ENCODE measurements at places on chromosomes 1 and 21.

- DNase-seq, result no peak
- H3K36me3 ChIP-seq, result no peaks in the 10 kb centered on the region
- H3K4me3 ChIP-seq, result no peak overlapping the region
- H3K4me1 ChIP-seq, result peaks cover 26% of the 10 kb centered on the region
- H3K27me3 ChIP-seq, result no peaks in the 10 kb centered on the region
- H3K27ac ChIP-seq, result no peak overlapping the region
These were observed 34.5 kb upstream of the CD1D start for GRCh38 chr1:158146165-158146564.

GRCh38 chr1:61097317-61097716, 15.0 kb downstream of the NFIA start:
- peaks cover 7% of the 10 kb centered on the region for H3K27me3 ChIP-seq
- H3K4me1 ChIP-seq, result peaks cover 25% of the 10 kb centered on the region
- no peak for DNase-seq
- H3K36me3 ChIP-seq, result no peaks in the 10 kb centered on the region
- no peak overlapping the region for H3K27ac ChIP-seq
- H3K4me3 ChIP-seq, result no peak overlapping the region

GRCh38 chr1:13990939-13991338, 291.0 kb downstream of the PRDM2 start:
- peaks cover 2% of the 10 kb centered on the region for H3K36me3 ChIP-seq
- no peak overlapping the region for H3K27ac ChIP-seq
- H3K27me3 ChIP-seq, result peaks cover 31% of the 10 kb centered on the region
- H3K4me3 ChIP-seq, result no peak overlapping the region
- no peaks in the 10 kb centered on the region for H3K4me1 ChIP-seq

GRCh38 chr1:156126630-156127534, 12.4 kb downstream of the LMNA start:
- H3K36me3 ChIP-seq, result peaks cover 4% of the 10 kb centered on the region
- peaks cover 84% of the 10 kb centered on the region for H3K4me1 ChIP-seq
- peaks cover 14% of the 10 kb centered on the region for H3K27me3 ChIP-seq
- DNase-seq, result peak; percentile 93
- H3K4me3 ChIP-seq, result peak overlapping the region; percentile 43
- peak overlapping the region; percentile 57 for H3K27ac ChIP-seq

GRCh38 chr1:18241891-18242290, 134.3 kb downstream of the IGSF21 start:
- H3K4me1 ChIP-seq, result no peaks in the 10 kb centered on the region
- no peaks in the 10 kb centered on the region for H3K27me3 ChIP-seq
- no peak overlapping the region for H3K4me3 ChIP-seq
- H3K27ac ChIP-seq, result no peak overlapping the region
- no peak for DNase-seq

GRCh38 chr1:78355656-78356055, 135.1 kb upstream of the PTGFR start:
- H3K27ac ChIP-seq, result no peak overlapping the region
- no peaks in the 10 kb centered on the region for H3K27me3 ChIP-seq

- H3K27me3 ChIP-seq, result no peaks in the 10 kb centered on the region
- H3K36me3 ChIP-seq, result no peaks in the 10 kb centered on the region
- H3K4me1 ChIP-seq, result peaks cover 53% of the 10 kb centered on the region
- peak overlapping the region; percentile 74 for H3K27ac ChIP-seq
These were observed 19.2 kb upstream of the TRAF3IP3 start for GRCh38 chr1:209736490-209737117.

- no peak overlapping the region for H3K4me3 ChIP-seq
- no peak overlapping the region for H3K27ac ChIP-seq
- DNase-seq, result no peak
- H3K27me3 ChIP-seq, result peaks cover 19% of the 10 kb centered on the region
- H3K4me1 ChIP-seq, result peaks cover 54% of the 10 kb centered on the region
These were observed 2.5 kb upstream of the ID3 start for GRCh38 chr1:23561813-23562100.

DNA sequence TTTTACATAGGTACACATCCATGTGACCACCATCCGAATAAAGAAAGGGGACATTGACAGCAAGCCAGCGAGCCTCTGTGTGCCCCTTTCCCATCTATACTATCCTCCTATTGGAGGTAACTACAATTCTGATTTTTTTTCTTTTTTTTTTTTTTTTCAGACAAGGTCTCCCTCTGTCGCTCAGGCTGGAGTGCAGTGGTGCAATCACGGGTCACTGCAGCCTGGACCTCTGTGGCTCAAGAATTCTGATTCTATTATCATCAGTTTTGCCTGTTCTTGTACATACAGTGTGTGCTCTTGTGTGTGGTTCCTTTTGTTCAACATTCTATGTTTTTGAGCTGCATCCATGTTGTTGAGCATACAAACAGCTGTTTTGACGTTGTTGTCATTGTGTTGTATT, 56.0 kb upstream of the SRSF10 start:
- H3K36me3 ChIP-seq, result no peaks in the 10 kb centered on the region
- H3K27ac ChIP-seq, result no peak overlapping the region
- peaks cover 11% of the 10 kb centered on the region for H3K27me3 ChIP-seq
- DNase-seq, result no peak
- H3K4me1 ChIP-seq, result peaks cover 11% of the 10 kb centered on the region

GRCh38 chr1:179323436-179323835, 29.8 kb downstream of the SOAT1 start:
- DNase-seq, result no peak
- peaks cover 14% of the 10 kb centered on the region for H3K4me1 ChIP-seq
- H3K27ac ChIP-seq, result no peak overlapping the region
- H3K4me3 ChIP-seq, result no peak overlapping the region
- no peaks in the 10 kb centered on the region for H3K27me3 ChIP-seq

- H3K27ac ChIP-seq, result peak within 1 kb of the TSS; percentile 79
- DNase-seq, result peak; percentile 89
- peaks cover 19% of the 10 kb centered on the region for H3K27me3 ChIP-seq
- peaks cover 3% of the 10 kb centered on the region for H3K36me3 ChIP-seq
- peak within 1 kb of the TSS; percentile 93 for H3K4me3 ChIP-seq
- peaks cover 9% of the 10 kb centered on the region for H3K4me1 ChIP-seq
These were observed at the start of gene DEPDC1 for GRCh38 chr1:68496680-68497357. DEPDC1 (minus strand) TSS chr1:68497082; CDS start chr1:68496999, 83 bp downstream.

GRCh38 chr1:22651941-22652856, 837 bp upstream of the C1QB start:
- H3K27ac ChIP-seq, result no peak overlapping the region
- peaks cover 6% of the 10 kb centered on the region for H3K27me3 ChIP-seq
- H3K4me1 ChIP-seq, result no peaks in the 10 kb centered on the region
- H3K36me3 ChIP-seq, result no peaks in the 10 kb centered on the region
- DNase-seq, result no peak

DNA sequence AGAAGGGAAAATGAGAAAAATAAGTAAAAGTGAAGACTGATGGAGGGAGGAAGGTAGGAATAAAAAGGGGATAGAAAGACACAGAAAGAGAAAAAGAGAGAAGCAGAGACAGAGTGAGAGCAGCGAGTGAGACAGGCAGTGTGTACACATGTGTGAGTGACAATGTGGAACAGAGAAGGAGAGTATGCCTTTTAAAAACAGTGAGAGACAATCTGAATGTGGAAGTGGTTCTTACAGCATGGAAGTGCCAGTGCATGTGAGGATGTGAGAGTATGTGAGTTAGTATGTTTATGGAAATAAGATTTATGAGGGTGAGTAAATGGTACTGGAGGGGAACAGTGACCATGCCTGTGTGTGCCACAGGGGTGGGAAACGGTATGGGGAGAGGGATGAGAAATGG, 1.2 kb downstream of the NEGR1 start:
- H3K36me3 ChIP-seq, result peaks cover 2% of the 10 kb centered on the region
- no peak overlapping the region for H3K27ac ChIP-seq
- peaks cover 6% of the 10 kb centered on the region for H3K4me1 ChIP-seq
- H3K27me3 ChIP-seq, result peaks cover 24% of the 10 kb centered on the region

DNA sequence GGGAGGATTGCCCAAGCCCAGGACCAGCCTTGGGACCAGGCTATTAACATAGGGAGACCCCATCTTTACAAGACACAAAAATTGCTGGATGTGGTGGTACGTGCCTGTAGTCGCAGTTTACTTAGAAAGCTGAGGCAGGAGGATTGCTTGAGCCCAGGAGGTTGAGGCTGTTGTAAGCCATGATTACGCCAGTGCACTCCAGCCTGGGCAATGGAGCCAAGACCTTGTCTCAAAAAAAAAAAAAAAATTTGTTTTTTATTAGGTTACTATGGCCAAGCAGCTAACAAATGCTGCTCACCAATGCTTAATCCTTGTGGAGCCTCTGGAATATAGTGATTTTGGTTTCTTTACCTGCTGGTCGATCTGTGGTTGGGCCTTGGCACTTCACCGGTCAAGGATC, 8.8 kb downstream of the ARID1A start:
- no peak for DNase-seq
- no peak overlapping the region for H3K27ac ChIP-seq
- H3K4me1 ChIP-seq, result peaks cover 13% of the 10 kb centered on the region
- no peak overlapping the region for H3K4me3 ChIP-seq
- peaks cover 22% of the 10 kb centered on the region for H3K36me3 ChIP-seq

- no peak overlapping the region for H3K4me3 ChIP-seq
- peaks cover 17% of the 10 kb centered on the region for H3K4me1 ChIP-seq
- H3K27ac ChIP-seq, result no peak overlapping the region
- no peak for DNase-seq
- no peaks in the 10 kb centered on the region for H3K27me3 ChIP-seq
These were observed 9.4 kb downstream of the TRIM45 start for GRCh38 chr1:117112047-117112717.

DNA sequence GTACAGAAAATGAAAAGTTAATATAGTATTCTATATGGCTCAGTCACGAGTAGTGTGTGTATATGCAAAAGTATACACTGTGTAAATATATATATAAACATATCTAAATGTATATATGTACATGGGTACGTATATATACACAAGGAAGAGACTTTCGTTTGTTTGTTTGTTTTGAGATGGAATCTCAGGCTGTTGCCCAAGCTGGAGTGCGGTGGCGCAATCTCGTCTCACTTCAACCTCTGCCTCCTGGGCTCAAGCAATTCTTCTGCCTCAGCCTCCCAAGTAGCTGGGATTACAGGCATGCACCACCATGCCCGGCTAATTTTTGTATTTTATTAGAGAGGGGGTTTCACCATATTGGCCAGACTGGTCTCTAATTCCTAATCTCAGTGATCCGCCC, 16.4 kb downstream of the IL12RB2 start:
- peaks cover 31% of the 10 kb centered on the region for H3K36me3 ChIP-seq
- no peak overlapping the region for H3K27ac ChIP-seq
- DNase-seq, result no peak
- H3K27me3 ChIP-seq, result no peaks in the 10 kb centered on the region

GRCh38 chr1:217106231-217106901, 383.1 kb upstream of the ESRRG start:
- H3K4me3 ChIP-seq, result no peak overlapping the region
- H3K4me1 ChIP-seq, result no peaks in the 10 kb centered on the region
- no peaks in the 10 kb centered on the region for H3K36me3 ChIP-seq
- no peak for DNase-seq

GRCh38 chr1:33903210-33903589, 39.3 kb downstream of the HMGB4 start:
- no peaks in the 10 kb centered on the region for H3K4me1 ChIP-seq
- no peak overlapping the region for H3K27ac ChIP-seq
- no peaks in the 10 kb centered on the region for H3K36me3 ChIP-seq
- peaks cover 19% of the 10 kb centered on the region for H3K27me3 ChIP-seq
- H3K4me3 ChIP-seq, result no peak overlapping the region
- no peak for DNase-seq

- no peak overlapping the region for H3K4me3 ChIP-seq
- peaks cover 2% of the 10 kb centered on the region for H3K36me3 ChIP-seq
- H3K4me1 ChIP-seq, result no peaks in the 10 kb centered on the region
- DNase-seq, result no peak
- H3K27ac ChIP-seq, result no peak overlapping the region
- H3K27me3 ChIP-seq, result no peaks in the 10 kb centered on the region
These were observed 240.2 kb upstream of the PTBP2 start for GRCh38 chr1:96481409-96481808.

GRCh38 chr1:237043846-237044636, 2.1 kb downstream of the RYR2 start:
- peak overlapping the region; percentile 56 for H3K4me3 ChIP-seq
- DNase-seq, result no peak
- peaks cover 10% of the 10 kb centered on the region for H3K4me1 ChIP-seq
- peaks cover 30% of the 10 kb centered on the region for H3K27me3 ChIP-seq

DNA sequence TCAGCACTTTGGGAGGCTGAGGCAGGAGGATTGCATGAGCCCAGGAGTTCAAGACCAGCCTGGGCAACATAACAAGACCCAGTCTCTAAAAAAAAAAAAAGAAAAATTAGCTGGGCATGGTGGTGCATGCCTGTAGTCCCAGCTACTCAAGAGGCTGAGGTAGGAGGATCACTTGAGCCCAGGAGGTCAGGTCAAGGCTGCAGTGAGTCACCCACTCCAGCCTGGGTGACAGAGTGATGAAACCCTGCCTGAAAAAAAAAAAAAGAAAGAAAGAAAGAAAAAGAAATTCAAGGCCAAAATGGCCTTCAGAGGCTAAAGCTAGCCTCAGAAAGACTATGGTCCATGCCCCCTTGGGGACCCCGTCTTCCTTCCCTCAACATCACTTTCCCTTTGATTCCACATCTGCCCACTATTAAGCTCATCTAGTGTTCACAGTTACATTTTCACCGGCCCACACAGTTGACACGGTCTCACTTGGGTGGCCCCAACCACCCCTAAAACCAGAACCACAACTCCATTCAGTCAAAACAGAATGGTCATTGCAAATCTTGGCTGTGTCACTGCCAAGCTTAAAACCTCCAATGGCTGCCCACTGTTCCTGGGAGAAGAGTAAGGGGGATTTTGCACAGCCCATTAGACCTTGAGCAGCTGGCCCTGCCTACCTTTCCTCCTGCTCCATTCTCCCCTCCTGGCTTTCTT, 2.1 kb upstream of the CAPN8 start:
- H3K36me3 ChIP-seq, result no peaks in the 10 kb centered on the region
- no peak overlapping the region for H3K27ac ChIP-seq
- no peak overlapping the region for H3K4me3 ChIP-seq
- no peaks in the 10 kb centered on the region for H3K27me3 ChIP-seq
- no peak for DNase-seq
- H3K4me1 ChIP-seq, result no peaks in the 10 kb centered on the region

DNA sequence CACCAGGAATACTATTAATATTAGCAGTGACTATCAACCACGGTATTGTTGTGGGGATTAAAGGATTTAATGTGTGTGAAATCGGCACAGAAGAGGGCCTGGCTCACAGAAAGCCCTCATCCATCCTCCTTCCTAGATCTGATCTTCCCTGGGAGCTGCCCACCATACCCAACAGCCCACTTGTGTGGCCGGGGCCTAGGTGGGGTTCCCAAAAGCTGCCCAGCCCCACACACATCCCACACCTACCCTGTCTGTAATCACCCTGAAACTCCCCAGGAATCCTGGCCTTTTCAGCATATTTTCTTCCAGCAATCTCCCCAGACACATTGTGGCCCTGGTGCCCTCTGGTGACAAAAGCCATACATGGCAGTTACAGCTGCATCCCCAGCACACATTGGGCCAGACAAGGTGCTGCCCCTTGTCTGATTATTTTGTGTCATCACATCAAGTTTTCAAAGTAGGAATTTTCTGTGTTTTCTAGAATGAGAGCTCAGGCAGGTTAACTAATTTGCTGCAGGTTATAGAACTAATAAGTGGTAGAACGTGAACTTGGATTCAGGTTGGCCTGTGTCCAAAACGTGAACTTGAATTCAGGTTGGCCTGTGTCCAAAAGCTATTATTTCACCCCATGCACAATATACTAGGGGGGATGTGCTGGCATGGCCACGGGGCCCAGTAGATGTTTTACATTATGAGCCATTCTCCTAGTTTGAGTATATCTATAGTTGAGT, 5.3 kb upstream of the SLC6A9 start:
- H3K36me3 ChIP-seq, result peaks cover 2% of the 10 kb centered on the region
- DNase-seq, result peak; percentile 72
- no peak overlapping the region for H3K4me3 ChIP-seq
- H3K27ac ChIP-seq, result no peak overlapping the region
- H3K4me1 ChIP-seq, result peaks cover 22% of the 10 kb centered on the region
